ENCODE measurements at places on chromosomes 13 and 19.

DNA sequence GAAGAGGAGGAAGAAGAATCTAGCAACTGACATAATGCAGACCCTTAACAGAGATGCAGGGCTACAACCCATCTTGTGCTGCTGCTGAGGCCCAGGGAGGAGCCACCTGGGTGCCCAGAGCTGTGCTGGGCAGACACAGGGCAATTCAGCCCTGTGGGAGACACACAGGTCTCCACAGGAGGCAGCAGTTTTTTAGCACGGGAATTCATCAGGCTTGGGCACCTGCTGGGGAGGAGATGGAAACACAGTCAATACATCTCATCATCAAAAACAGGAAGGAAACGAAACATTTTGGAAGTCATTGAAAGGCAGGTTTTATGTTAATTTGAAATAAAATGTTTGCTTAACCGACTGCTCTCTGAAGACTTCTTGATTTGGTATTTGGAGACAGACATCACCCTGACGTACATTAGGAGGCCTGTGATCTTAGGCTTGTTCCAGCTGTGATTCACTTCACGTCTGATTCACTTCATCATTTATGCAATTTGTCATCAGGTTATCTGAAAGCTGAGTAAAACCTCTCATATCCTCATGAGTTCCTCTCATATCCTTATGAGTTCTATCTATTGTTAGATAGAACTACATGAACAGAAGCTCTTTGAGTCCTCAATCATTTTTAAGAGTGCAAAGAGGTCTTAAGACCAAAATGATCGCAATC is 77.4 kb downstream of the CYSLTR2 start:
- no peak for DNase-seq

DNA sequence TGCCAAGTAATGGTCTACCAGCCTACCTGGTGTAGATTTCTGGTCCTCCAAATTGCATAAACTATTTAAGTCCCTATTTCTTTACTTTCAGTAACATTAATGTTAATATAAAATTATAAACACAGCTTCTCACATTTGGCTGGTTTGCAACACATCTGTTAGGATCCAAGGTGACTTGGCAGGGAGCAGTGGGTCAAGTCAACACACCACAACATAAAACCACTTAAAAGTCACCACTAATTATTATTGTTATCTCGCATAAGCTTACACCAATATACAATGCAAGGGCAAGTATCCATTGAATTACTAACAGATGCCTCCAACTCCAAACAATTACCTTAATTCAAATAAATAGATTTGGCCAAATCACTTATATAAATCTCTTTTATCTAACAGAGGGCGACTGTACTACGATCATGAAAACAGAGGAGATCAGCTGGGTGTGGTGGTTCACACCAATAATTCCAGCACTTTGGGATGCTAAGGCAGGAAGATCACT is 74.7 kb downstream of the FGF14 start:
- no peak for DNase-seq

- no peak for DNase-seq
These were observed 1.0 kb downstream of the EPOR start for GRCh38 chr19:11382898-11383705.

- no peak for DNase-seq
These were observed 168.5 kb downstream of the LMO7 start for GRCh38 chr13:75804605-75805004.

GRCh38 chr19:40415768-40416167 is 2.6 kb upstream of the PRX start:
- DNase-seq: no peak

GRCh38 chr13:31204592-31204991 is 4.8 kb downstream of the B3GLCT start:
- DNase-seq: no peak

- DNase-seq: peak; percentile 36
These were observed 34.3 kb upstream of the SHKBP1 start for GRCh38 chr19:40542202-40542859.

- no peak for DNase-seq
These were observed 12.5 kb downstream of the ARRDC2 start for GRCh38 chr19:18020212-18021085.

GRCh38 chr19:42081584-42082203 is 5.7 kb downstream of the ZNF574 start:
- no peak for DNase-seq

- DNase-seq: no peak
These were observed 221.8 kb downstream of the ENOX1 start for GRCh38 chr13:43564952-43565351.

- DNase-seq: no peak
These were observed 814 bp downstream of the SLC25A23 start for GRCh38 chr19:6458695-6459261.

DNA sequence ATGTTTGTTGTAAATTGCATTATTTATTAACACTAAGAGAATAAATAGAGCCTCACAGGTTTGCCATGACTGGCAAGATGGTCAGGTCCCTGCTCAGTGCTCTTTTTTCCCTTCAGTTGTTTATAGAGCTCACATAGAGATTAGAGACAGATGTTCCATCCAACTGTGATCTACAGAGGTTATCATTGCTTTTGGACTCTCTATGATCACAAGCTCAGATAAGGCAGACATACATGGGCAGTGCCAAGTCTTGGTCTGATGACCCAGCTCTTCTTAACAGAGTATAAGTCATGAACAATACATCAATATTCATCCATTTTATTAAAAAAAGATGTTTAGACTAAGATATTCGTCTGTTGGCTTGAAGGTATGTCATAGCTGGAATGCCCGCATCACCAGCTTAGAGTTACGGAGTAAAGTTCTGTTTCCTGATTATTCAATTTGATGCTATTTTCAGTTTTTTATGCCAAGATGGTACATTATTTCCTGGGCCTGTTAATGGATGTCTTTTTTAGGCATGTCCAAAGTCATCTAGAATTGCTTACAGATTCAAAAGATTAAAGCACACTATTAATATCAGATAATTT is 729.8 kb upstream of the SLC10A2 start:
- no peak for DNase-seq

Measured in left renal pelvis (tissue), 4 donors.